ENCODE measurements at places on chromosomes 16 and 17.
A peak's percentile ranks its signal among the peaks of the same experiment; 100 is the strongest.

- DNase-seq, result peak; percentile 27
Measured at GRCh38 chr16:23949630-23950290, 114.0 kb downstream of the PRKCB start.

- no peak for DNase-seq
Measured at GRCh38 chr17:8475781-8476180, 40.1 kb downstream of the NDEL1 start.

DNA sequence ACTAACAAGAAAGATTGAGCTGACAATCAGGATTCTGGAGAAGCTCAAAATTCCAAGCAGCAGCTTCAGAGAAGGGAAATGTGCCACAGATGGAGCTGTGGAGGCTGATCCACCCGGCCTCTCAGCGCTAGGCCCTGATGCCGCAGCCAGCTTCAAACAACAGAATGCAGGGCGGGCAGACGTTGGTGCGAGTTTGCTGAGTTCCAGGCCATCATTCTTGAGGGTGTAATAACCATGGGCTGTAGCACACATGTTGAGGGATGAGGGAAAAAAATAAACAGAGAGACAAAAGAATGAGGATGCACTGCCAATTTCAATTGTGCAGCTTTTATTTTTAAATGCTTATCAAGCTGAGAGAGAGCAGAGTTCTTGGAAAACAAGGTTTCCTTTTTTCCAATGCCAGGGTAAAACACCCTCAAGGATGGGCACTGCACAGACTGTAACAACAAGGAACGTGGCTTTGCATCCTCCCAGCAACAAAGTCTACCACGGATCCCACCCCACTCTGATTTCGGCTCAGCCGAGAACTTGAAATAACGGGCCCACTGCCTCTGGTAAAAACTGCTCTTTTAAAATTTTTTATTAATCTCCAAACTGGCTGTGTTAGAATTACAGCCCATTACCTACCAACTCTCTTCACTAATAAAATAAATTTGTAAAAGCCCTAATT, 90.2 kb downstream of the SMG6 start:
- no peak for DNase-seq

GRCh38 chr16:48491517-48491916, 106.3 kb upstream of the SIAH1 start:
- DNase-seq, result no peak

DNA sequence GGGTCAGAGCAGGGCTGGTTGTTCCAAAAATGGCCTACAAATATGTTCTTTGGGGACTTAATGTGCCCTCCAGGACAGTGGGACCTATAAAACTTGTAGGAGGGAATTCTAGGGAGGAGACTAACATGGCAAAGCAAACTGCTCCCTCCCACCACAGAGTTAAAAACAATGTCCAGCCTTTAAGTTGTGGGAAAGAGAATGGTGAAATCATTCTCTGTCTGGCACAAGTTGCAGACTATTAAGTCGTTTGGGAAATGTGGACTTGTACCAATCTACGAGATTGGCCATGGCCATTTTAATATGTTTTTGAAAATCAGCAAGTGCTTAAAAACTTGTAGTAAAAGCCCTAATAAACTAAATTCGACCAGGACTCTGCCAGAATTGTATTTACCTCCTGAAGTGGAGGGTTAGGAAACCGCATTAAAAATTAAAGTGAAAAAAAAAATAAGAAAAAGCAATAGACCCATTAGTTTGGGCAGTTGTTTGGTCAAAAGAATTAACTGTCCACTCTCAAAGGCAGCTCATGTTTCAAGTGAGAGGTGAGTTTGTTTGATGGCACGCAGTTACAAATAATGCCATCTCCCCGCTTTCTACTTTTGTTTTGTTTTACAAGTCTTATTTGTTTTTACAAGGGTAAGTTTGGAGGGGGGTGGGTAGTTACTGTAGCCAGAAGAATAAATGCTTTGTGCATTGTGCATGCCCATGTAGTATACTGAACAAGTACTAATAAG, 32.4 kb downstream of the ANKFN1 start:
- DNase-seq, result no peak

DNA sequence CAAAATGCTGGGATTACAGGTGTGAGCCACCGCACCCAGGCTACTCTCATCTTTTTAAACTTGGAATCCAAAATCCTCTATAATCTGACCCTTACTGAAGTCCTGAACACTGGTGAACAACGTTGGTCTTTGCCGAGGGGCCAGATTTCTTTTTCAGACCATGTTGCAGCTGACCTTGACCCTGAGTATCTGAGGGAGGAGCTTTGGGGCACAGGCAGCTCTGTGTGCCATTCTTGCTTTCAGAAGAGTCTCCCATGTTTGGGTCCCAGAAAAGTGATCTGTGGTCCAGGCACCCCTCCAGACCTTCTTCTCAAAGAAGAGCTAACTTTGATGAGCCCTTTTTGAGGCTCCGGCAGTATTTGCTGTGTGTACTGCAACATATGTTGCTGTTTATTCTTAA, 50.4 kb downstream of the CENPV start:
- no peak for DNase-seq

- no peak for DNase-seq
Measured at GRCh38 chr16:27429330-27429871, 27.4 kb downstream of the IL21R start.

- no peak for DNase-seq
Measured at GRCh38 chr17:82662711-82663261, 14.5 kb upstream of the WDR45B start.
